Activated T-helper 17 cell treated with anti-CD3 and anti-CD28 coated beads, Interleukin-2, amount 50 U/mL, for 72 hours (primary cell): ENCODE measurements at places on chromosomes 3 and 15. TPM values are rescaled to one million over a fixed set of nuclear protein-coding genes. Genes with fewer than 3 reads are reported as not detected.

DNA sequence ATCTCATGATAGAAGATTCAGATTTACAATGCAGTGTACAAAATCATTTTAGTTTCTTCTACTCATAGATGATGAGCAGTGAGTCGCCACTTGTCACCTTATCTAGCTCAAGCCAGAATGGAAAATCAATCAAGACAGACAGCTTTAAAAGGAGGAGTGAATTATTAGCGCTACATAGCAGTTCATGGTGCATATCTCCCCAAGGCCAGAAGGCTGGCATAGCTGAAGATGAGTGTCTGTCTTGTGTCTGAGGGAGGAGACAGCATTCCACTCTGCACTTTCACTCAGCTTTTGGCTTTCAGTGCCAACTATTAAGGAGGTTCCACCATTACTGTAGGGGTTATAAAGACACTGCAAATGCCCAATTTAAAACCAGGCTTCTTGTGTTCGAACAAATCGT is 804.1 kb upstream of the LMCD1 start:
- no peak for ATAC-seq

- no peak for ATAC-seq
Observed at GRCh38 chr3:106877627-106878026, 499.6 kb upstream of the CCDC54 start.

GRCh38 chr3:11713171-11713570 is 69.5 kb upstream of the VGLL4 start:
- ATAC-seq, result no peak

- ATAC-seq, result peak; percentile 57
Observed at GRCh38 chr15:85116925-85117646, 135.4 kb downstream of the PDE8A start.

Gene HHLA2
- 2.0 TPM for total RNA-seq

Gene CELSR3
- total RNA-seq, result 27.1 TPM

Gene LCTL
- not detected for total RNA-seq

Gene CYP8B1
- total RNA-seq, result not detected

Gene PRKAR2A
- total RNA-seq, result 23.1 TPM

Gene PLA2G4D
- total RNA-seq, result not detected
